ENCODE measurements at places on chromosomes 13 and 19.

DNA sequence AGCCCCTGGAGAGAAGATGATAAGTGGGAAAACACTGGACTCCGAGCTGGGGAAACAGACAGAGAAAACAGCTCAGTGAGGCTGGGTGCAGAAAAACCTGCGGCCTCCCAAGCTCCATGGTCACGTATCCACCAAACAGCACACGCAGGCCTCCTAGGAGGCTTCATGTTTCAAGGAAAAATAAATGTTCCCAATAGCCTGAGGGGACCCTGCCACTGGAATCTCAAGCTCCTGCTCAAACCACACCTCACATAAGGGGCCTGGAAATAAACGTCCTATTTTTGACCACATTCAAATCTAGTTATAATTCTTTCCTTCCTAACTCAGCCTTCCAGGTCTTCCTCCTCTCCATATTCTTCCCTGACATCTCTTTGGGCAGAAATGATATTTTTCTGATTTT, 225.7 kb downstream of the ABCC4 start:
- DNase-seq, result no peak

- no peak for DNase-seq
Observed at GRCh38 chr19:40521276-40521675, 54.5 kb downstream of the SPTBN4 start.

DNA sequence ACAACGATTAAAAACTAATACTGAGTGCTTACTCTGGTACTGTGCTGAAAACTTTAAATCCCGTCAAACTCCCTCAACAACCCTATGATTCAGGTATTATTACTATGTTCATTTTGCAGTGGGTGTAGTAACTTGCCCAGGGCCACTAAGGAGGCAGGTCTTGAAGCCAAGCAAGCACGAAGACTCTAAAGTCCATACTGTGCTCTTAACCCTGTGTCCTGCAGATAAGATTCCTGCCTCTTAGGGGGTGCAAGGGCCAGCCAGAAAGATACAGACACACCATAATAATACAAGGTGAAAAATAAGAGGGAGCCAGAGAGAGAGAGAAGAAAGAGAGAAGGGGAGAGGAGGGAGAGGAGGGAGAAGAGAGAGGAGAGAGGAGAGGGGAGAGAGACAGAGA, 95.5 kb downstream of the CDADC1 start:
- DNase-seq, result no peak

- DNase-seq, result no peak
Observed at GRCh38 chr13:39481491-39481890, 121.5 kb downstream of the LHFPL6 start.

DNA sequence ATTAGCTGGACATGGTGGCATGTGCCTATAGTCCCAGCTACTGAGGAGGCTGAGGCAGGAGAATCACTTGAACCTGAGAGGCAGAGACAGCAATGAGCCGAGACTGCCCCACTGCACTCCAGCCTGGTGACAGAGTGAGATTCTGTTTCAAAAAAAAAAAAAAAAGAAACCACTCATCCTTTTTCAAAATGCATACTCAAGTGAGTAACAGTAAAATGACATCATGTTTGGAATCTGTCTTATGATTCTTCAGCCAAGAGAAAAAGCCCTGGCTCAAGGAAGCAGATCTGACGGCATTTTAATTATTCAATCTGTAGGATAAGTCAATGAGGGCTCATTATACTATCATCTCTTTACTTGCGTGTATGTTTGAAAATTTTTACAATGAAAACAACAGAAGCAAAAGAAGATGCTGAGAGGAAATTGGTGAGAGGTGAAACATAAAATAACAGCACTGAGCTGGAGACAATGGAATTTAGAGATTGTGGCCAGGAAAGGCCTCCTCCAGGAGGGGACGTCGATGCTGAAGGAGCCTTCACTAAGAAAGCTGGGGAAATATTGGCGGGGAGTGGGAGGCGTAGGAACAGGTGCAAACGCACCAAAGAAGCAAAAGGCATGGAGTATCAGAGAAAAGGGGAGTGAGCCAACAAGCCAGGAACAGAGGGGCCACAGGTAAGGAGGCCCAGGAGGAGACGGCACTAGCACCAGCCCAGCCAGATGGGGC, 12.9 kb upstream of the CCNE1 start:
- no peak for DNase-seq

- no peak for DNase-seq
Observed at GRCh38 chr13:37797631-37798030, 71.9 kb downstream of the TRPC4 start.

Measured in activated naive CD8-positive, alpha-beta T cell treated with anti-CD3 and anti-CD28 coated beads, Interleukin-2, amount 50 U/mL, for 16 hours (primary cell).